ENCODE measurements at places on chromosomes 1 and 21.

- no peak for DNase-seq
Observed at GRCh38 chr21:41092312-41092711, 75.6 kb upstream of the BACE2 start.

DNA sequence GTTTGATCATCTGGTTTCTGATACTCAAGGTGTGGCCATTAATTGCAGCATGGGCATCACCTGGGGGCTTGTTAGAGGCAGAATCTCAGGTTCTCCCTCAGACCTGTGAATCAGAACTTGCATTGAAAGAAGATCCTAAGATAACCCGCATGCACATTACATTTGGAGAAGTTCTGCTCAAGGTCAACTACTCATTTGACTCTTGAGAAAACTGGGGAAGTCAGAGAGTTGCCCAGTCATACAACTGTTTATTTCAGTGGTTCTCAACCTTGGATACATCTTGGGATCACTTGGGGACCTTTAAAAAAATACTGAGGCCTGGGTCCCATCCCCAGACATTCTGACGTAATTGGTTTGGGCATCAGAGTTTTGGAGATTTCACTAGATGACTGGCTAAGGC is 30.5 kb downstream of the CAMTA1 start:
- no peak for DNase-seq

DNA sequence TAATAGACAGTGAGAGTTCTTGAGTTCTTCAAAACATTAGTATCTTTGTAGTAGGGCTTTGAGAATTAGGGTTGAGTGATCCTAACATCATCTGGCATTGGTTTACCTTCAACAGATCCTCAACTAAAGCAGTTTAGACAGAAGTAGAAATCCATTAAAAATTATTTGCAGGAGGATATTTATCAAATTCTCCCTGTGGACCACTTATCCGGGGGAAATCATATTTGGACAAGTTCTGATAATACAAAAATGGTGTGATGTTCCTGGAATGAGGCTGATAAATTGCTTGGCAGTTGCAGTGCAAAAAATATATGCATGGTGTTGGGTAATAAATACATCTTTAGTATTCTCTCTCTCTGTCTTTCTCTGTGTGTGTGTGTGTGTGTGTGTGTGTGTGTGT is 115.1 kb upstream of the CHODL start:
- no peak for DNase-seq

- no peak for DNase-seq
Observed at GRCh38 chr1:18249631-18250030, 142.0 kb downstream of the IGSF21 start.

DNA sequence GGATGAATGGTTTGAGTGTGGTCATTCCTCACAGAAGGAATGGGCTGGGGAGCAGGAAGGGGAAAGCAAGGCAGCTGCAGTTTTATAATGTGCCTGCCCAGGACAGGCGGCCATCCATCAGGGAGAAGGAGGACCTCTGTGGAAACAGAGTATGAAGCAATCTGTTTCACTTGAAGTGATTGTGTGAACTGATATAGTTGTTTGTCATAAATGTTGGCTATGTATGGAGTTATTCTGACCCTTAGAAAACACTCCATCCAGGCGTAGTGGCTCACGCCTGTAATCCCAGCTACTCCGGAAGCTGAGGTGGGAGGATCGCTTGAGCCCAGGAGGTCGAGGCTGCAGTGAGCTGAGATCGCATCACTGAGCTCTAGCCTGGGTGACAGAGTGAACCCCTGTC is 46.5 kb downstream of the NENF start:
- no peak for DNase-seq
